NCI-H460 (cell line): ENCODE measurements at places on chromosomes 12 and 14. TPM values are rescaled to one million over a fixed set of nuclear protein-coding genes. Genes with fewer than 3 reads are reported as not detected.

OR6C76 gene
- not detected in 2 replicates for total RNA-seq

TAMALIN gene
- 0.32 TPM in 1 of 2 replicates, not detected in the other for total RNA-seq

NAV3 gene
- 9.4 and 9.9 TPM in 2 replicates for total RNA-seq

PPM1H gene
- total RNA-seq: 4.7 and 5.2 TPM in 2 replicates

TCL1A gene
- not detected in 2 replicates for total RNA-seq

DNA sequence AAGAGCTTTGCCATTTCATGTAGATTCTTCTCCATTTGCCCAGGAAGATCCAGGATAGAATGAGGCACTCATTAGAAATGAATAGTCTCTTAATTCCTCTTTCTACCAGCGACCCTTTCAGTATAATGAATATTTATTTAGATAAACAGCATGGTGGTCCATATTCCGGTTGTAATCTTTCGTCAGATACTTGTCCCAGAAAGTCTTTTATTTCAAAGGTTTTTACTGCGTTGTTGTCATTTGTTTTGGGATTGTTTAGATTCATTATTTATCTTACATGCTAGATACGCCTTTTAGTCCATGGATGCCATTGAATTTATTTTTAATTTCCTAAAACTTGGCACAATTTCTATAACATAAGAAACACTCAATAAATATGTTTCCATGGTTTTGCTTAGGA is 139.7 kb upstream of the FLRT2 start:
- no peak for DNase-seq

- no peak for DNase-seq
These were observed 2.8 kb upstream of the AAAS start for GRCh38 chr12:53324113-53324778.

- DNase-seq: peak; percentile 28
These were observed 246.0 kb downstream of the ZFP36L1 start for GRCh38 chr14:68546839-68547238.

GRCh38 chr14:69675877-69676416 is 64.6 kb downstream of the SUSD6 start:
- DNase-seq: no peak

DNA sequence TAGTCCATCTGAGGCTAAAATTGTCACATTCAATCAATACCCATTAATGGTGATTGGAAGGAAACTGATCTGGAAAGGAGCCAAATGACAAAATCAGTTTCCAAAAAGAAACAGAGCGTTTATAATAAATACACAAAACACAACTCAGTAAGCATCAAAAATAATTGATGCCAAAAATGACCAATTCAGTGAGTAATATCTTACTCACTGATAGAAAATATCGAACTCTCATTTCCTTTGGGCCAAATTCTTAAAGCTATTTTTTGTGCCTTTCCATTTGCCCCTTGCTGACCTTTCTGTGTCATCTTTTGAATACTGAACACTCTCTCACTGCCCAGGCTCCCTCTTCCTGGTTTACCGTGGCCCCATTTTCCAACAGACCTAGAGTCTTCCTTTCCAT is 22.5 kb upstream of the ATP2B1 start:
- no peak for DNase-seq

GRCh38 chr12:128724468-128725046 is 99.2 kb downstream of the SLC15A4 start:
- DNase-seq: no peak

GRCh38 chr12:75694534-75695268 is 183.3 kb upstream of the KRR1 start:
- no peak for DNase-seq

GRCh38 chr12:28242496-28243309 is 52.4 kb downstream of the CCDC91 start:
- DNase-seq: no peak

GRCh38 chr12:122951406-122951805 is 14.9 kb downstream of the ABCB9 start:
- DNase-seq: no peak

DNA sequence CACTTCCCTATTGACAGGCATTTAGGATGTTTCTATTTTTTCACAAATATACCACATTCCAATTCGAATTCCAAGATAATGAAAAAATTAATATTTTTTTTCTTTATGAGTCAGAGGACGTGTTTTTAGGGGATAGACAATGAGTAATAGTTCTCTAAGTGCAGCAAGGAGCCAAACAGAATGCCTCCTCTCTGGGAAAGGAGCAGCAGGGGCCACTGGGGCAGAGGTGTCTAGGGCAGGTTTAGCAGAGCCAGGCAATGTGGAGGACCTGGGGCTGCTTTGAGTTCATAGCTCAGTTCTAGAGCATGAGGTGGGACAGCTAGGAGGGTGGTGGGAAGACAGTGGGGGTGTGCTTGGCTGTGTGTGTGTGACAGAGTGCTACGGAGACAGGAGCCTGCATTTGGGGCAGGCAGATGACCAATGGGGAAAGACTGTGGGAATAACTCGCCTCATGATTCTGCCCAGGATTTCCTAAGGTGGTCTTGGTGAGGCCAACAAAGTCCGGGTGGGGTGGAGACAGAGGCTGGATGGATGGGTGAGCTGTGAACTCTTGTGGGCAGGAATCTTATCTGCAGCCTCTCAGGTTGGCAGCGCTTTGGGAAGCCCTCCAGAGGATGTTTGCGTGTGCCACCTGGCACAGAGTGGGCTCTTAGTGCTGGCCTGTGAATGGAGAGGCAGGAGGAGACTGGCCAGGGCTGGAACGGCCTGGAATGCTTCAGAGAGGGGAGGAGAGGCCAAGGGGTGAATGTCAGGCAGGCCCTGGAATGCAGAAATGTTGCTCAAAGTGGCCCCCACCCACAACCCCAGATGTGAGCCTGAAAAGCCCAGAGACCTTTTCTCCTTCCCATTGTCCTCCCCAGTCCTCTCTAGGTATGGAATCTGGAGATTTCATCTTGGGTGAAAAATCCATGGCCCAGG is 2.4 kb upstream of the KRT7 start:
- no peak for DNase-seq

DNA sequence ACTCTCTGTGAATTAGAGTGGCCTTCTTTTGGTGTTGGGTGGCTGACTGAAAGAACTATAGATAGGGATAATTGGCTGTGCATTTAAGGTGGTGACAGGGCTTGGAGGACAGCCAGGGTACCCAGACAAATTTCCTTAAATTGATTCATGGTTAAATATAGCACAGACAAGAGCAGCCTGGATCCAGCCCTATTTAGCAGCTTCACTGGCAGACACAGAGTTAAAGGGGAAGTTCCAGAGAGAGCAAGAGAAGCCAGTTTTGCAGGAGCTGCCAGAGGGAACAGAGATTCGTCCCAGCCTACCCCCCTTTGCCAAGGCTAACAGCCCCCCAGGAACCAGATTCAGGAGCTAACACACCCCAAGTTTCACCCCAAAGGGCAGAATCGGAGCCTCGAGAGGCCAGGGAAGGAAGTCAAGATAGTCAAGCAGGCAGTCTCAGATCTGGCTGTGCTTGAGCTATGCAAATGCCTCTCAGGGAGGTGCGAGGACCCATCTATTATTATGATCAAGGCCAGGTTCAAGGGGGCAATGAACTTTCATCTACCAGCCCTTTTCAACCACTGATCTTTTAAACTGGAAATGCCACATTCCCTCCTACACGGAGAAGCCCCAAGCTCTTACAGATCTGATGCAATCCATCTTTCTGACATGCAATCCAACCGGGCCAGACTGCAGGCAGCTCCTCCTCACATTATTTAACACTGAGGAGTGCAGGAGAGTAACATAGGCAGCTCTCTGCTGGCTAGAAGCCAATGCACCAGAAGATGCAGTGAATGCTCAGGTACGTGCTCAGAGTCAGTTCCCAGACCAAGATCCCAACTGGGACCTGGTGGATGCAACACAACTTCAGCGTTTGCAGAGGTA is 58.2 kb downstream of the DHRS2 start:
- peak; percentile 81 for DNase-seq
